ENCODE measurements at places on chromosomes 4 and X. TPM values are rescaled to one million over a fixed set of nuclear protein-coding genes. Genes with fewer than 3 reads are reported as not detected.

MAGED4 gene
- total RNA-seq, result 0.76 TPM

PLS3 gene
- 23.1 TPM for total RNA-seq

DNA sequence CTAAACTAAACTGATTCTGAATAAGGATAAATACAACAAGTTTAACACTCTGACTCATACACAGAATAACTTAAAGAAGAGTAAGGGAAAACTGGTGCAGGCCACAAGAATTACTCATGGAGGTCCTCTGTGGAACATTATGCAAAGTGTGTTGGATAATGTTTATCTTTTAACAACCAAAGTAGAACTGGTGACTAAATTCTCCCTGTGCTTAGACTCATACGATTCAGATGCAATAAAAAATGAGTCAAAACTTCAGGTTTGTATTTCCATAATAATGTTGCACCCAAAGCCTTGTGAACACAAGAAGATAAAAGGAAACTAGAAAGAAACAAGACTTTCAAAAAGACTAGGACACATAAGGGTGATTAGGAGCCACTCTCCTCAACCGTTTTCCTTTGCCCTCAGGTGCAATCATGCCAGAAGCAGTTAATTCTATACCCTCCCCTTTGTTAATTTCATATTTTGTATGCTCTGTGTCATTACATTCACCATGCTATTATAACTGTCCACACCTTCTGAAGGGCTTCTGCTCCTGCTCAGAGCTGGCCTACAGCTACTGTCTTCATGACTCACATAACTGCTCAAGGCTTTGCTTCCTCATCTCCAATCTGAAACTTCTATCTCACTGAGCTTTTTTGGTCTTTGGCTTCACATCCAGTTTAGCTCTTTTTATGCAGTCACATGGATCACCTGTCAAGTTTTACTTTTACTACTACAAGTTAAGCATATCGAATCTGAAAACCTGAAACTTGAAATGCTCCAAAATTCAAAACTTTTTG, 60.2 kb downstream of the KCNIP4 start:
- DNase-seq, result no peak

DNA sequence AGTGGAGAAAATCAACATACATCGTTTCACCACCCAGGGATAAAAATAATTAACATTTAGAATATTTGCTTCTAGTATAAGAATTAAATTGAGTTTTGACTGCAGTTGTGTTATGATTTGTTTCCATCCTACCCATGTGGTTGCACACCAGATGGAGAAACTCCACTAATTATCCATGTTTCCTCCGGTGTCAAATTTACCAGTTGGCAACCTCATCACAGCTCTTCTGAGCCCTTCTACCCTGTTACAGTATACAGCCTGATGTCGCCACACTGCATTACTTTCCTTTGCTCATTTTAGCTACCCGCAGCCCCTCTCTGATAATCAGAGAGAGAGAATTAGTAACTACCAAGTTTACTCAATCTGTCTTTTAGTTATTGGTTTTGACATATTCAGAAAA, 411.2 kb downstream of the DTHD1 start:
- no peak for DNase-seq
